Activated effector memory CD4-positive, alpha-beta T cell treated with anti-CD3 and anti-CD28 coated beads, Interleukin-2, amount 50 U/mL, for 16 hours (primary cell): ENCODE measurements at places on chromosomes 1 and 21.

- no peak for DNase-seq
Measured at GRCh38 chr1:9363061-9363471, 70.4 kb downstream of the SPSB1 start.

- DNase-seq, result no peak
Measured at GRCh38 chr1:100362821-100363466, 10.6 kb downstream of the CDC14A start.

DNA sequence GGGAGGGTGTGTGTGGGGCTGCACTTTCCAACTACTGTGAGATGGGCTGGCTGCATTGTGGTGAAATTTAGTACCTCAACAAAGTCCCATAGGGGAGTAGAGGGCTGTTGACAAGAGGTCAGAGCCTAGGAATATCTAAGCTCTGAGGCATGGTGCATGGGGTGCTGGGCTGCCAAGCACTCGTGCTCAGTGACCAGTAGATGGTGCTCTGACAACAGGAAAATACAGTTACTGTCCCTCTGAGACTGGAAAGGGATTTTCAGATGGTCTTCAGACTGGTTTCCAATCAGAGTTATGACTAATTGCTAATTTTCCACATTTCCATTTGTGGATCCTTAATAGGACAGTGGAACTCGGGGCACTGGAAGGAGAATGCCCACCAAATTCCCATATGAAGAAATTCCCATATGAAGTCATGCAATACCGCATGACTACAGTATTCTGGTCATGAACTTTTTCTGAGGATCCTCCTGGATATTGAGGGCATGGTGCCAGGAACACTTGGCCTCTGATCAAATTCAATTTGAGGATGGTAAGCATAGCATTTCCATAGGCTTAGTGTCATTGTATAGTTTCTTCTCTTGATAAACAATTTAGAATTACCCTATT lies 4.1 kb upstream of the CACNA1E start:
- DNase-seq, result peak; percentile 65

DNA sequence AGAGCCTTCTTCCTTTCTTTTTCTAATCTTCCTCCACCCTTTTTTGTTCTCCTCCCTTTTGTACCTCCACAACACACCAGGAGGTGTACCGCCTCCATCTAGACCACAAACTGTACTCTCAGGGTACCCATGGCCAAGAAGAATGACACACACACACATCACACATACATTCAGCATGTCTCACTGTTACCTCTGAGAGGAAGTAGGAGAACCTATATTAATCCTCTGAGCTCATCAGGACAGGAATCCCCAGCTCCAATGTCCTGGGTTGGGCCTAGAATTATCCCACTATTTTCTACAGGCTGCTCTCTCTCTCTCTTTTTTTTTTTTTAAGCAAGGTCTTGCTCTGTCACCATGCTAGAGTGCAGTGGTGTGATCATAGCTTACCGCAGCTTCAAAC lies 36.7 kb downstream of the ATP2B4 start:
- DNase-seq, result no peak

GRCh38 chr1:107291987-107292386 lies 151.1 kb downstream of the NTNG1 start:
- DNase-seq, result no peak

DNA sequence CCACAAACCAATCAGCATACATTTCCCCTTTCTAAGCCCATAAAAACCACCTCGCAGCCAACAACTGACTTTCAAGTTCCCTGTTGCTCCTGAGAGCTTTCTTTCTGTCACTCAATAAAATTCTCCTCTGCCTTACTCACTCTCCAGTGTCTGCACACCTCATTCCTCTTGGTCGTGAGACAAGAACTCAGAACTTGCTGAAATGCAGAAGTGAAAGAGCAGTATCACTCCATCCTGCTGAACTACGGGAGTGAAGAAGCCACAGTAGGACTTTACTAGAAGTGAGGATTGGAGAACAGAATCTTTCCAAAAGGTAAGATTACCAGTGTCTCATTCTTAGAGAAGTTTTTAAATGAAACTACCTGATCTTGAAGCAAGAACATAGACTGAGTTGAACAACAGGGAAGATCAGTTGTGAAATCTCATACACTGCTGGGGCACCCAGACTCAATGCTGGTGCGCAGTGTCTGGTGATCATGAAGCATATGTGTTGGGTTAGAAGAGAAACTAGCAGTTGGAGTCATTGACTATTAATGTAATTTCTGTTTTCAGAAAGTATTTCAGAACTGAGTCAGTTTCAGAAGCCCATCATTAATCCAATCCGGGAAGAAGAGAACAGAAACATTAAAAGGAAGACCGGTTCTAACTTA lies 726.9 kb upstream of the TMPRSS15 start:
- no peak for DNase-seq

DNA sequence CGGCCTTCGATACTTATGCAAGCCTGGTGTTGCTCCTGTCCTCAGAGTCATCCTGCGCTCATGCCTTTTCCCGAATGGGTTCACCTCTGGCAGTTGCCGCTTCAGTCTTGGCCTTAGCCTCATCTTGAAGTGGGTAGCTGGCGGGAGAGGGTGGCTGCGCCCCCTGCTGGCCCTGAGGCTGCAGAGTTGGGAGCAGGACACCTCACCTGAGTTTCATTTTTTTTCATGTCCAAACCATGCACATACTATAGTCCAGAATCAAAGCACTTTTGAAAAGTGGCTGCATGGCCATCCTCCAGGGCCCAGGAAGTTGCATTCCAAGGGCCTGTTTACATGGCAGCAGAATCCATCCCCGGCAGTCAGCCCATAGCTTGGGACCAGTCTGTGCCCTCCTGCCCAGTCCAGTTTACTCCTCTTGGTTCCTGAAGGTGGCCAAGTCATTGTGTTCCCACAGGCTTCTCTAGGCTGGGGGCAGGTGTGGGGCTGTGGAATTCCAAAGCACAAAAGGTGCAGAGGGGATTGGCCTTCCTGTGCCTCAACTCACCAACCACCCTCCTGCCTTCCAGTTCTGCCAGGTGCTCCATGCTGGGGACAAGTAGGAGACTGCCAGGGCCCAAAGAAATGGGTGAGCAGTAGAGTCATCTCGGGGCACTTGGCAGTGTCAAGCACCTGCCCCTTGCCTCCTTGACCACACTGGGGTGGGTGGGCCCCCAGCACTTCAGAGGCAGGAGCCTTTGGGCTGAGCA lies 44.0 kb downstream of the YARS1 start:
- peak; percentile 91 for DNase-seq

- no peak for DNase-seq
Measured at GRCh38 chr1:193520472-193520871, 334.1 kb upstream of the B3GALT2 start.

DNA sequence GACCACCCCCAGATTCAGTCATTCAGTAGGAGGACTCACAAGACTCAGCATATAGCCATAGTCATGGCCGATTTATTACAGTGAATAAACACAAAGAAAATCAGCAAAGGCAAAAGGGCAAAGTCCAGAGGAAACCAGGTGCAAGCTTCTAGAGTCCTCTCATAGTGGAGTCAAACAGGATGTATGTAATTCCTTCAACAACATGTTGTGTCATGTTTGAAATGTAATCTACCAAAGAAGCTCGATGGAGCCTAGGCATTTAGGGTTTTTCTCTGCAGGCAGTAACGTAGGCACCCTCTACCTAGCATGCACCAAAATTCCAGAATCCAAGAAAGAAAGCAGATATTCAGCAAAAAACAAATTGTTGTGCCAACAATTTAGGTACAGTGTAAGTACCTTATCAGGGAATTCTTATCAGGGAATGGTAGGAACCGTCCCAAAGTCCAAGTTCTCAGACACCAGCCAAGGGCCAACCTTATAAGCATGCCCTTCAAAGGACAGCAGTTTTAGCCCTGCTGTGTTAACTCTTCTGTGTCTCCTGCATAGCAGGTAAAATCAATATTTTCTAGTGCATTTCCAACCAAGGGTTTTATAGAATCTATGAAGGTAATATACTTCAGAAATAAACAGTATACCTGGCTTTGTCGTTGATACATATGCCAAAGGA lies 16.1 kb upstream of the SLAMF6 start:
- DNase-seq, result no peak

DNA sequence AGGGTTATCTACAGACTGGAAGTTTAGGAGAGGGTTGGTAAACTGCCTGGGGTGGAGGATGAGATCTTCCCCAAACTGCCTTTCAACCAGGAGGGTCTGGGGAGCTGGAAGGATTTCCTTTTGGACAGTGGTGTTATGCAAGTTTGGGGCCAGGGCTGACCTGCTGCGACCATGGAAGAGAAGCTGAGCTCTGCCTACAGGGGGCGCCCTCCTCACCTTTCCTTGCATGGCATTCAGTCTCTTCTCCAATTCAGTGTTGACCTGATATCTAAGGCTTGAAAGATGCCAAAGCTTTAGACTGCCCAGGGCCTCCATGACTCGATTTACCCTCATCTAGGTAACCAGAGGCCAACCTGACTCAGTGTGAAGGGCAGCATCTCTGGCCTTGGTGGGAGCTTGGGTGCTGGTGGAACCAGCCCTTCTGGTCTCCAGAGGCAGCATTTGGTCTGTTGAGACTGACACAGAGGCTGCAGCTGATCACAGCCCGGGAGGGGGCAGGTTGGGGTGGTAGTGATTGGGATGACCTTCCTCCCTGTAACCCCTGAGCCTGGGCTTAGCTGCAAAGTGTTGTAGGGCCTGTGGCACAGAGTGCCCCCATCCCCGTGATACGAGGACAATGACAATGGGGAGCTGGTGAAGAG lies 170.0 kb downstream of the GRIK3 start:
- no peak for DNase-seq

GRCh38 chr1:99726407-99726806 lies 40.0 kb downstream of the FRRS1 start:
- DNase-seq, result no peak

- DNase-seq, result no peak
Measured at GRCh38 chr1:172700556-172700955, 41.7 kb downstream of the FASLG start.

- no peak for DNase-seq
Measured at GRCh38 chr1:106325600-106325999, 730.9 kb upstream of the PRMT6 start.

- DNase-seq, result peak; percentile 88
Measured at GRCh38 chr1:9687120-9687873, 35.8 kb downstream of the PIK3CD start.

GRCh38 chr1:84918726-84919336 lies 25.8 kb upstream of the LPAR3 start:
- DNase-seq, result no peak

- no peak for DNase-seq
Measured at GRCh38 chr1:224719716-224720115, 103.6 kb downstream of the CNIH3 start.

- DNase-seq, result peak; percentile 73
Measured at GRCh38 chr1:203172184-203173010, 3.2 kb downstream of the MYBPH start.

DNA sequence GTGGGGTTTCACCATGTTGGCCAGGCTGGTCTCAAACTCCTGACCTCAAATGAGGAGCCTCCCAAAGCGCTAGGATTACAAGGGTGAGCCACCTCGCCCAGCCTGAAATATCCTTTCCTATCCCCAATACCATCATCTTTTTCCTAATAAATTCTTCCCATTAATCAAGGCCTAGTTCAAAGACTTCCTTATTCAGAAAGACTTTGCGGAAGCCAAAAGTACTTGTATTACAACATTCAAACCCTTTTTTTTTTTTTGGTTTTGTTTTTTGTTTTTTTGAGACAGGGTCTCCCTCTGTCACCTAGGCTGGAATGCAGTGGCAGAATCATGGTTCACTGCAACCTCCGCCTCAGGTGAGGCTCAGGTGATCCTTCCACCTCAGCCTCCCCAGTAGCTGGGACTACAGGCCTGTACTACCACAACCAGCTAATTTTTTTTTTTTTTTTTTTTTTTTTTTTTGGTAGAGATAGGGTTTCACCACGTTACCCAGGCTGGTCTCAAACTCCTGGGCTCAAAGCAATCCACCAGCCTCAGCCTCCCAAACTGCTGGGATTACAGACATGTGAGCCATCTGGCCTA lies 7.6 kb downstream of the SLC19A2 start:
- no peak for DNase-seq

DNA sequence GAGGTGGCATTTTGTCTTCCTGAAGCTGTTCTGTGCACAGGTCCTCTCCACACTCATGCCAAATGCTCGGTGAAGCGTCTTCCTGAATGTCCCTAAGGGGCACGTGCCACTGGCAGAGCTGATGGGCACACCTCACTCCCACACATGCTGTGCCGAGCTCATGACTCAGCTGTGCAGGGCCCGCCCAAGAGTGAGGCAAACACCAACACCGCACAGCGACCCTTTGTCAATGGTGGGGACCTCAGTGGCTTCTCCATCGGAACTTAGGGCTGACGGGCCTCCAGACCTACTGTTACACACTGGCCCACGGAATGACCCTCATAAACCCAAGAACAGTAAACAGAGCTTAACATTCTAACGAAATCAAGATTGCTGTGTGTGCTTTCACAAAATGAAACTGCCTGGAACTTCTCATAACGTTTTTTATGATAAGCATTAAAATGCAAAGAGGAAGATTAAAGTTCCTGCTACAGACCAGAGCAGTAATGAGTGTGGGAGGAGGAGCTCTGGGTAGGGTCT lies 89.3 kb downstream of the SIM2 start:
- no peak for DNase-seq

GRCh38 chr1:121417325-121417923 lies 232.6 kb downstream of the SRGAP2C start:
- no peak for DNase-seq

- DNase-seq, result no peak
Measured at GRCh38 chr21:42221581-42222345, 2.8 kb downstream of the ABCG1 start.

- DNase-seq, result no peak
Measured at GRCh38 chr1:180157108-180157507, 2.4 kb downstream of the QSOX1 start.

- DNase-seq, result no peak
Measured at GRCh38 chr21:27681841-27682240, 715.0 kb upstream of the ADAMTS5 start.

GRCh38 chr1:116983678-116984077 lies 17.9 kb upstream of the CD101 start:
- DNase-seq, result no peak

GRCh38 chr1:8858888-8859706 lies 19.4 kb downstream of the ENO1 start:
- peak; percentile 72 for DNase-seq

- DNase-seq, result no peak
Measured at GRCh38 chr1:162070825-162071224, 1.3 kb downstream of the NOS1AP start.

GRCh38 chr1:228650141-228650540 lies 85.1 kb upstream of the RHOU start:
- DNase-seq, result no peak

GRCh38 chr1:115084902-115085511 lies 4.3 kb downstream of the TSPAN2 start:
- DNase-seq, result no peak

GRCh38 chr1:66452162-66452561 lies 81.8 kb upstream of the SGIP1 start:
- DNase-seq, result no peak

DNA sequence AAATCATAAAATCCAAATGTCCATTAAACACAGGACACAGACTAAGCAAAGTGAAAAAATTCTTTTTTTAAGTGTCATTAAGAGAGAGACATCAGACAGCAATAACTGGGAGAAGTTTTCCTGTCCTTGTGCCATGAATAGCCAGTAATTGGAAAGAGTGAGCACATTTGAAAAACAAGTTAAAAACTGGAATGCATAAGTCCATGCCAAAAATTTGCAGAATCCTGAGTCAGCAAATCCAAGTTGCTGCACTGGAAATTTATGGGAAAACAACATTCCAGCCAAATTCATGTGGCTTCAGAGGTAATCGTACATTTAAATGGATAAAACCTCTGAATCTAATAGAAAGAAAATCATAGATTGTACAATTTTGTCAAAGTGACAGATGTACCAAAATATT lies 291.4 kb downstream of the LRRC40 start:
- no peak for DNase-seq

GRCh38 chr1:27325286-27325685 lies 3.3 kb downstream of the TMEM222 start:
- DNase-seq, result no peak
